ENCODE measurements at places on chromosomes 6 and 20.

- peak; percentile 31 for DNase-seq
Measured at GRCh38 chr6:11917951-11918738, 94.0 kb upstream of the HIVEP1 start.

GRCh38 chr6:164569509-164569908 is 739.9 kb downstream of the C6orf118 start:
- DNase-seq: no peak

DNA sequence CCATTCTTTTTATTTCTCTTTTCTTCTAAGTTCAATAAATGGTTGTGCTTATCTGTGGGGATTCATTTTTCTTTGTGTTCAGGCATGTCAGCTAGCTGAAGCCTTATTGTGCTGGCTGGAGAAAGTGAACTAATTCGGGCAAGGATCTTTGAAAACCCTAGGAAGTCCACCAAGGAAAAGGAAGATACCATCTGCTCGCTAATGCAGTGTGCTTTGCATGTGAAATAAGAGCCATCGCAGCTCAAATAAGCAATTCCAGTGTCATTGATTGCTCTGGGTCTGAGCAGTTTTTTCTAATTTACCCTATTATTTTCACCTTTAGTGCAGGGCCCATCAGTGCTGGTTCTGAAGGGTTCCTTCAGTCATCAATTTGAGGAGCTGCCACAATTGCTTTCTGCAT is 309.4 kb upstream of the SOX4 start:
- DNase-seq: no peak

DNA sequence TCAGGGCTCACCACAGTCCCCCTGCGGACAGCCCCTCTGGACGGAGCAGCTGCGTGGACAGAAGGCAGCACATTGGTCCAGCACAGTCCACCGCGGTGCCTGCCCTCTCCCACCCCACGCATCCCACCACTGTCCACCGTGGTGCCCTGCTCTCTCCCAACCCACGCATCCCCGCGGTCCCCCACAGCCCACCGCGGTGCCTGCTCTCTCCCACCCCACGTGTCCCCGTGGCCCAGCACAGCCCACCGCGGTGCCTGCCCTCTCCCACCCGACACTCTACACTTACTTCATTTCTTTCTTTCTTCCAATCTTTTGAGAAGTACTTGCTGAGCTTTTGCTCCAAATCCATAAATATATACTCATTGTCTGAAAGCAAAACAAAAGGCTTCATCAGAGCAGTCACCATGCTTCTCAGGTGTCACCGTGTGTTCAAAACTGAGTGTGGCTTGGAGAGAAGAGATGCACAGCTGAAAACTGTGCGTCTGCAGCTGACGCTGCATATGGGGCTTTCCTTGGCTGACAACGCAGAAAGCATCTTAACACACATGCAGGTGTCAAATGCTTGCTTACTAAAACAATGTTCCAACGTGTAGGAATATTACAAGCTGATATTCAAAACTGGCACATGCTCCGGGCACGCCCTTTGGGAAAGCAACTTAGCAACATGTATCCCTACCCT is 11.8 kb downstream of the FRMD1 start:
- DNase-seq: no peak

GRCh38 chr20:44247586-44248409 is 690 bp downstream of the GDAP1L1 start:
- DNase-seq: peak; percentile 88

DNA sequence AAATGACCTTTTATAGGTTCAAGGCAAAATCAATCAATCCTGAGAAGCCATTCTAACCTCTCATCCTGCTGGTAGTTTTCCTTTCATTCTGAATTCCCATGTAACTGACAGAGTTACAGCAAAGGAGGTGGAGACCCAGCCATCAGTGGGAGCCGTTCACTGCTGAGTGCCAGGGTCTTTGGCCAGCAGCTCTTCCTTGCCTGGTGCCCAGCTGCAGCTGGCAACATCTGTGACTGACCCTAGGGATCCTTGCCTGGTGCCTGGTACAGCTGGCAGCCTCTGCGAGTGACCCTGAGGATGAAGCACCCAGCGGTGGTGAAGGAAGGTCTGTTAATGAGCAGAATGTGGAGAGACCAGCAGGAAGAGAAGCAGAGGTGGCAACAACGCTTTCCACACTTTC is 314.6 kb downstream of the THBS2 start:
- no peak for DNase-seq

DNA sequence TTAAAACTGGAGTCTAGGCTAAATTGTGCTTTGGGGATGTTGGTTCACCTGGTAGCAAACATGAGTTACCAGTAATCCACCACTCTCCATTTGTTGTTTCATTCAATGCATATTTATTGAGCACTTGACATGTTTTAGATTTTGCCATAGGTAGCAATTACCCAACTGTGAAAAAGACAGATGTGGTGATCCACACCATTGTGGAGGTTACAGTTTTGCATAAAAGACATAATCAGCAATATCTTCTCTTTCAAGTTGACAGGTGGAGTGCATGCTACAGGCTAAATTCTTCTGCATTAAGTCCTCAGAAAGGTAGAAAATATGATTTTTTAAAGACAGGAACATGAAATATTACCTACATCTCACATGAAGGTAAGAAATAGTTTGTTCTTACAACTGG is 143.0 kb upstream of the TSHZ2 start:
- no peak for DNase-seq

DNA sequence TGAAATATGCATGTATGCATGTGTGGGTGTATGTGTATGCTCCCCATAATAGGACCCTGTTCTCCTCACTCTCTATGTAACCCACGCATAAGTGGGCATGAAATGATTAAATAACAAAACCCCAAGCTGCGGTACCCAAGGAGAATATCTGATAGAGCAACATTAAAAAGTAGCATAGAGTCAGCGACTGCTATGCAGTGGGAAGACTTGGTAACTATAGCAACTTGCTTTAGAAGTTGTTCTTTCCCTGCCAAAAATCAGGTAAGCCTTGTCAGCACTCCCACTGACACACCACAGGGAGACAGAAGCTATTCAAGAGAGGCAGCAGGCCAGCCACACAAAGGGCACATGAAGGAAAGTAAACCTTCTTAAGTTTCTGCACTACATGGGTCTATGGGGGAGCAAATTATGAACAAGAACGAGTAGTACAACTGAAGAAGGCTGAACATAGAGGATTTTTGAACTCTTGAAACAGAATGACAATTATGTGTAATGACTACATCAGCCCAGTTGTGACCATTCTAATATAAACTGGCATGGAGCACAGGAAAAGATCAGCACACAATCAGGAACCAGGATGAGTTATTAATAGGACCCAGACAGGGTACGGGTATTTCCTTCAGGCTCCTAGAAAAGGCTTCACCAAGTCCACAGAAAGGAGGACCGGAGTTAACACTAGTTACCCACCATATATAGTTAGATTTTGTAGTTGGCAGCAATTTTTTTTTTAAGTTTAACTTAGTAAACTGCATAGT is 89.9 kb downstream of the GPR6 start:
- no peak for DNase-seq

DNA sequence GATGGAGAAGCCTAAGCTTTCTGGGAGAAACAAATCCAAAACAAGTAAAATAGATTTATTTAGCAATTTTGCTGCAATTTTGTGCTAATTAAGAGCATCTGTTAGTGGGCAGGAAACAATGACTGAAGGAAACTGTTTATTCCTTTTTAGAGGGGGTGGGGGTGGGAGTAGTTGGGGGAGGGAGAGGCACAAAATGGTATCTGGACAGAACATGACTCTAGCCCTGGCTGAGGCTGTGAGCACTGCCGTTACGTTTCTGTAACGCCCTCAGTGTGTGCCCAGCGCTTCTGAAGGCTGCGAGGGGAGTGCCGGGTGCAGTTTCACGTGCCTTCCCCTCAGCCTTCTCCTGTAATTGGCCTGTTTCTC is 28.8 kb downstream of the METTL24 start:
- DNase-seq: peak; percentile 40

DNA sequence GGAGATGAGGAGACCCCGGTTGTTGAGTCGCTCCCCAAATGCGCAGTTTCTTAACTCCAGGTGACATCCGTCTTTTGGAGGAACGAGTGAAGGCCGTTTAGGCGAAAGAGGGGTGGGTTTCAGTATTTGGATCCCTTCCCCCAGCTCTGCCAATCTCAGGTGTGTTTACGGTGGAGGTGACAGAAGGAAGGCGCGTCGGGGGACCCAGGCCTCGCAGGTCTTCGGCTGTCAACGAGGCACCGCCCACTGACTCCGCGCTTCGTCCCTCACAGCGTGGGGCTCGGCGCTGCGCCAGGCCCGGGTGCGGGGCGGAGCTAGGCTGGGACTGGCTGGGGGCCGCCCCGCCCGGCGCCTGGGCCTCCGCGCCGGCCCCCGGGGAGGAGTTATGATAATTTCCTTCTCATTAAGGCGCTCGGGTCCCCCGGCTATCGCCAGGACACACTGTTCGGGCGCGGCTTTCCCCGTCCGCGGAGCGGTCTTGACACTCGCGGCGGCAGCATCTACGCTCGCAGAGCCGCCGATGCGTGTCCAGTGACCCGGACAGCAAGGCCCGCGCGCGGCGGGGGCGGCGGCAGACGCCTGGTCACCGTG is at the start of gene TFAP2C:
TSS of gene TFAP2C (plus strand) at position 434 of the 591 bp plus-strand sequence. CDS start 239 bp downstream, outside the sequence.
- no peak for DNase-seq

DNA sequence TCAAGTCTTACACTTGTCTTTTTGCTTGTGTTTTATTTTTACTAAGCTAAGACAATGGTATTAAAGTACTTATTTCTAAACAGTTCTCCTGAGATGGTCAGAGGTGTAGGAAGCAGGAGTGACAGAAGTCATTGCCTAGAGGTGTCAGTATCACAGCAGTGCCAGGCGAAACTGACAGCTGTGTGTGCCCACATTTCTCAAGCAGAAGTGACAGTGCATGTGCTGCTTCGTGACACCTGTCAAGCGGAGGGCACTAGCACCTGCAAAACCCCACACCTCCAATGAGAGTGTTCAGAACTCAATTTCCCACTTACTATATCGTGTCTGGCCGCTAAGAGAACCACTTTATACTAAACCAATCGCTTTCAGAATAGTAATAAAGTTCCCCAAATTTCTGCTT is 82.8 kb downstream of the SLC23A2 start:
- DNase-seq: no peak

DNA sequence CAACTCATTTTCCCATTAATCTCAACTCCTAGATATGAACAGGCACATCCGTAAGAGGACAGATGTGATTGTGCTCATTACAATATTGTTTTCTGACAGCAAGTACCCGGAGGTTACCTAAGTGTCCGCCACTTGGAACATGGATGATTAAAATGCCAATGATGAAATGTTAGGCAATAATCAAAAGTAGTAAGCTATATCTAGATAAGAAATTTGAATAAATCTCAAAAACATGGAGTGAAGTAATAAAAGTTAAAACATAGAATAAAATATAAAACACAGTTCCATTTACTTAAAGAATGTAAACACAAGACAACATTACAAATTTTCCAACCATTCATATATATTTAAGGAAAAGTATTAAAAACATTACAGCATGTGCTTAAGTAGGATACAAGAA is 59.2 kb upstream of the LY86 start:
- no peak for DNase-seq

- no peak for DNase-seq
Measured at GRCh38 chr6:87210979-87211378, 55.6 kb downstream of the ZNF292 start.

DNA sequence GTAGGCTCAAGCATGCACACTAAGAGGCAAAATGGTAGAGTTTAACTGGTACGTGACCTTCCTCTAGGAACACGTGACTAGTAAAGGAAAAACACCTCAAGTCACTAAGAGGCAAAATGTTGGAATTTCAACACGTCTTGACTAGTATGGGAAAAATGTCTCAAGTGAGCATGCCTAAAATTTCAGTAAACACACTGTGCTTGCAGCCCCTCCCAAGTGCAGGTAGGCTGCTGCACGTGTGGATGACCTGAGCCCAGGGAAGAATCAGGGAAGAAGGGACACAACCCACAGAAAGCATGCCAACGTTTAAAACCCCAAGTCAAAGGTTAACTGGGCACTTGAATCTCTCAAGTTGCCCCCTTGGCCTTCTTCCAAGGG is 162.2 kb downstream of the TENT5A start:
- no peak for DNase-seq

DNA sequence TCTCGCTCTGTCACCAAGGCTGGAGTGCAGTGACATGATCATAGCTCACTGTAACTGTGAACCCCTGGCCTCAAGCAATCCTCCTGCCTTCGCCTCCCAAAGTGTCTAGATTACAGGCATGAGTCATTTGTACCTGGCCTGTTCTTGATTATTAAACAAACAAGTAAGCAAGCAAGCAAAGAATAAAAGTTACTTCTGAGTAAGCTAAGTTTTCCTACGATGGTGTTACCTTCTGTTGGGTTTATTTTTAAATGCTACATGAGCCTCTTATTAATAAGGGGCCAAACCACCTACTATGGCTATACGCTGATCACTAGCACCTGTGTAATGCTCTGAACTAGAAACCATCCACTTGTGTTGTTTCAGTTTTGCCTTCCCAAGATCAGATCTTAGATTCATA is 50.8 kb downstream of the IL22RA2 start:
- DNase-seq: no peak

DNA sequence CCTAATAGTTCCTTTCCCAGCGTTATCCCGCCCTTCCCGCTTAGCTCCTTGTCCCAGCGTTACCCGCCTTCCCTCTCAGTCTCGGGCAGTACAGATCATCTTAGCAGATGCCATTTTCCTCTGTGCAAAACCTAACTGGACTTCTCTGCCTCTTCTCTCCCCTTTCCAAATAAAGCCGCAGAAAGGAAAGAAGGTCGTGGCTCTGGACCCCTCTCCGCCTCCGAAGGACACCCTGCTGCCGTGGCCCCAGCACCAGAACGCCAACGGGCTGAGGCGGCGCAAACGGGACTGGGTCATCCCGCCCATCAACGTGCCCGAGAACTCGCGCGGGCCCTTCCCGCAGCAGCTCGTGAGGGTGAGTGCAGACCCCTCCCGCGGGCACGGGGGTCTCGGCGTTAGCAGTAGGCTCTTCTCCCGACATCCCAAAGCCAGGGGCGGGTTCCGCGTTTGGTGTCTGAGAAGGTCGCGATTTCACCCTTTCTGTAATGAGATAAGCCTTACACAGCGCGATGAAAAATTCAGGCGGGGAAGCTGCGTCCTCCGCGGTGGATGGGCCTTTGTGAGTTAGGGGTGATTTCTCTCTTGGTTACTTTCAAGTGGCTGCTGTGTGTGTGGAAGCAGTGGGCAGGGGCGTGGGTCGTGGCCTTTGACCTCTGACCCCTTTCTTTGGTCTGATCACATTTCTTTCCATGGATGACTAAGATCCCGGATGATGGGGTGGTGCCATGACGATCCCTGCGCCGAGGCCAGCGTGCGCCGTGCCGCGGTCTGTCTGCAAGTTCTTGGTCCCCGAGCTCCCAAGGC is 292.7 kb downstream of the TAF4 start:
- DNase-seq: no peak

GRCh38 chr6:157059781-157060180 is 263.5 kb downstream of the TMEM242 start:
- DNase-seq: no peak

DNA sequence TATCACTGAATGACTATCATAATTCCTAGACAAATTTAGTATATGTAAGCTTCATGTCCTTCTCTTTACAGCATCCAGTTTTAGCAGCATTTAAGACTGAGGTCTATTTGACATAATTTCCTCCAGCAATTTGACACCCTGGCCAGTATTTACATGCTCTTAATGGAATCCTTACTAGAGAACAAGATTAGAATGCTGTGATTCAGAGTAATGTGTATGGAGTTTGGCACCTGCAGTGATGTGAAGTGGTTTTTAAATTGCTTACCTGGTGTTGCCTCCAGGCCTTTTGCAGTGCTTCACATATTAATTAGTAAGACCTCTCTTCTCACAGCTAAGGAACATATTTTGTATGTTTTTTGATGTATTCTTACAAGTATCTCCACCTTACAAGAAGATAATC is 9.8 kb downstream of the NKX2-4 start:
- no peak for DNase-seq

- DNase-seq: peak; percentile 56
Measured at GRCh38 chr6:73521351-73521985, 636 bp upstream of the EEF1A1 start.

- peak; percentile 77 for DNase-seq
Measured at GRCh38 chr6:3742426-3743344, 8.8 kb downstream of the PXDC1 start.
